ENCODE measurements at places on chromosomes 1 and 21.

- DNase-seq, result no peak
Observed at GRCh38 chr1:199489594-199489993, 537.9 kb upstream of the NR5A2 start.

DNA sequence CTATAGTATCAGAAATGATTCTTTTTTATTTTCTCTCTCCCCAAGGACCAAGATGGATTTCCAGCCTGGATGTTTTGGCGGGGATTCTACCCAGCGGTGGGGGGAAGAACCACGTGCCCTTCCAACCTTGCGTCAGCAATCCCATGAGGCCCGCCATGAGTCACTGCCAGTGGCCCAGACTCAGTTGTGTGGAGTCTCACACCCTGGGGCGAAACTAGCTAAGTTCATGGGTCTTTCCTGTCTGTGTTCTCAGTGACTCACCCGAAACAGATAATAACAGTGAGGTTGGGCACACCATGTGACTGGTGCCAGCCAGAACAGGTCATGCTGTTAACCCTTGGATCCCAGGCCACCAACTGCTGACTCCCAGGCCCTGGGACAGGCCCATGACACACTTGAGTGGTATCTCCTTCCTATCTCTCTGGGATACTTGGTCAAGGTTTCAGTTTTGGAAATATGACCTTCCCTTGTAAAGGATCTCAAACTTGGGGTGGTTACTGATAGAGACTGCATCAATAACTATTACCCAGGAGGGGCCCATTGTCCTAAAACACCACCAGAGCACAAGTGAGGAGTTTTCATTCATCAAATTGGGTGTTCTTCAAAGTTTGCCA, 98.0 kb upstream of the DUSP10 start:
- no peak for DNase-seq

- no peak for DNase-seq
Observed at GRCh38 chr1:32917521-32917920, 16.3 kb upstream of the TMEM54 start.

GRCh38 chr21:45032332-45032731, 42.0 kb upstream of the ADARB1 start:
- DNase-seq, result no peak

- DNase-seq, result no peak
Observed at GRCh38 chr1:197725044-197725443, 50.2 kb downstream of the DENND1B start.

GRCh38 chr1:153438599-153438998, 21.9 kb downstream of the S100A7 start:
- no peak for DNase-seq

GRCh38 chr1:45009956-45010854, 919 bp downstream of the HECTD3 start:
- DNase-seq, result no peak

DNA sequence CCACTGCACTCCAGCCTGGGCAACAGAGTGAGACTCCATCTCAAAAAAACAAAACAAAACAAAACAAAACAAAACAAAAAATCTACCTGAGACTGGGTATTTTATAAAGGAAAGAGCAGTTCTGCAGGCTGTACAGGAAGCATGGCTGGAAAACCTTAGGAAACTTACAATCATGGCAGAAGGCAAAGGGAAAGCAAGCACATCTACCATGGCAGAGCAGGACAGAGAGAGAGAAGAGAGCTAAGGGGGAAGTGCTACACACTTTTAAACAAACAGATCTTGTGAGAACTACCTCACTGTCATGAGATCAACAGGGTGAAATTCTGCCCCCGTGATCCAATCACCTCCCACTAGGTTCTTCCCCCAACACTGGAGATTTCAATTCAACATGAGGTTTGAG, 198.3 kb upstream of the SAMSN1 start:
- DNase-seq, result no peak
